OCI-LY7 (cell line): ENCODE measurements at places on chromosomes 1 and 21.

DNA sequence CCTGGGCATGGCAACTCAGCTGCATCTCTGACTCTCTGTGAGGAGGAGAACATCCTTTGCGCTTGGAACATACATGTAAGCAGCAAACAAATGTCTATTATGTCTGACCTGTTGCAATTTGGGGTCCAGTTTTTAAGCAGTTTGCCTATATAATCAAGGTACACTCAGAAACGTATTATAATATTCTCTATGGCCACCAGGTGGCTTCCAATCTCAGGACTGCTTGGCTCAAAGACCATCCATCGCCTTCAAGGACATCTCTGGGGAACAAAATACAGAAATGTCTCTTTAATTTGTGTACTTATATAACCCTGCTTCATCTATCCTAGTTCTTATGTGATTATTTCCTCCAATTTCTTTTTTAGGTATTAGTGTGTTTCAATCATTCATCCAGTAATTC lies 227.2 kb downstream of the OLFM3 start:
- peak; percentile 36 for DNase-seq

DNA sequence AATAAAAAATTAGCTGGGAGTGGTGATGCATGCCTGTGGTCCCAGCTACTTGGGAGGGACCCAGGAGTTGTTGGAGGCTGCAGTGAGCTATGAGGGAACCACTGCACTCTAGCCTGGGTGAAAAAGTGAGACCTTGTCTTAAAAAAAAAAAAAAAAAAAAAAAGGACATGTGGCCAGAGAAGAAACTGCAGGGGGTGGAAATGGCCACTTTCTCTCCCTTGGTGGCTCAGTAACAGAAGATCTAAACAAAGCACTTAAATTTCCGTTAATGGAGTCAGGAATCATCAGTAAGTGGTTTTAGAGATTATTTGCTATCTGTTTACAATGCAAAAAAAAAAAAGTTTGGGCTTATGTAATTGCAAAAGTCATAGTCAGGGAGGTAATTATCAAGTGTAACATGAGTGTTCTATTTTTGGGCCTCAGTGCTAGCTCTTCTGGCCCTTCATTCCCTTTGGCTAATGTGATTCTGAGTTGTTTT lies 19.3 kb upstream of the OPRD1 start:
- DNase-seq: no peak

GRCh38 chr1:242225767-242226573 lies 227.1 kb upstream of the MAP1LC3C start:
- no peak for DNase-seq

DNA sequence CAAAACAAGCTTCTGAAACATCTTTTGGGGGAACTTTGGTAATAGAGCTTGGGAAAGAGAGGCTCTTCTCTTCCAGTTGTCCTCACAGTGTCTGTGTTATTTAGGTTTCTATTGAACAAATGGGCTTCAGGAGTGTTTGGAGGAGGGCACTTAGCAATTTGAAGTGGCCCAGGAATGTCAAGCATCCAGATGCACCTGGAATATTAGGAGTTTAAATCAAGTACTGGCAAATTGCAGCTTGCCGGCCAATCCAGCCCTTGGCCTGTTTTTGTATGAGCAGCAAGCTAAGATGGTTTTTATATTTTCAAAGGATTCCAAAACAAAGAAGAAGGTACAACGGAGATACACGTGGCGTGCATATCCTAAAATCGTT lies 94.7 kb downstream of the CCDC185 start:
- no peak for DNase-seq

- DNase-seq: no peak
Observed at GRCh38 chr1:8728464-8728863, 89.0 kb downstream of the RERE start.

GRCh38 chr1:156262461-156263287 lies 14.8 kb upstream of the PAQR6 start:
- DNase-seq: no peak

DNA sequence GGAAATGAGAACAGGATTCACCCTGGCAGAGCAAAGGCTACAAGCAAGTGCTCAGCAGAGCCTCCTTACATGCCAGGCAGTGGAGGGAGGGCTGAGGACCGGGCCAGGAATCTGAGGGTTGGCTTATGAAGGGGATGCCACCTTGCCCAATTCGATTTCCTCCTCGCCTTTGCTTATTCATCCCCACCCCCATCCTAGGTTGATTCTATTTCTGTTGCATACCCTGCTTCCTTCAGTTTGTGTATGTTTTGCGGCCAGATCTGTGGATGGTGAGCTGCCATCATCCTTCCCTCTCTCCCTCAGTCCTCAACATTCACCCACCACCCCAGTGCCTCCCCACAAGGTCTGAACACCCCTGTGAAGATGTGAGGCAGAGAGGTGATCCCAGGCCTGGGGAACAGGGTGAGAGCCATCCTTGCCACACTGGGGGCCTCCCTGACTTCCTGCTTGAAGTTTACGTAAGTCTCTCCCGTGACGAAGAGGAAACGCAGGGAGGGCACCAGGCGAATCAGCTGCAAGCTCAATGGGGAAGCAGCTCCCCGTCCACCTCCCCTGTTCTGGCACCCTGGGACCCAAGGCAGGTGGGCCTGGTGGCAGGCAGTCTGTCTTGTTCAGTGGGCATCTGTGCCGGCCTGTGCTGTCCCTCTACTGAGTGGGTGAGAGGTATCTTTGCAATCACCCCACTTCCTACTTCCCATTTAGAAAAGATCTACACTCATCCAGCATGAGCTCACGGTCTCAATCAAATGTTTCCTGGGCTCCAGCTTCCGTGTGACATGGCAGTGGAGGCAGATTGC lies 50.6 kb upstream of the CNTN2 start:
- DNase-seq: no peak

DNA sequence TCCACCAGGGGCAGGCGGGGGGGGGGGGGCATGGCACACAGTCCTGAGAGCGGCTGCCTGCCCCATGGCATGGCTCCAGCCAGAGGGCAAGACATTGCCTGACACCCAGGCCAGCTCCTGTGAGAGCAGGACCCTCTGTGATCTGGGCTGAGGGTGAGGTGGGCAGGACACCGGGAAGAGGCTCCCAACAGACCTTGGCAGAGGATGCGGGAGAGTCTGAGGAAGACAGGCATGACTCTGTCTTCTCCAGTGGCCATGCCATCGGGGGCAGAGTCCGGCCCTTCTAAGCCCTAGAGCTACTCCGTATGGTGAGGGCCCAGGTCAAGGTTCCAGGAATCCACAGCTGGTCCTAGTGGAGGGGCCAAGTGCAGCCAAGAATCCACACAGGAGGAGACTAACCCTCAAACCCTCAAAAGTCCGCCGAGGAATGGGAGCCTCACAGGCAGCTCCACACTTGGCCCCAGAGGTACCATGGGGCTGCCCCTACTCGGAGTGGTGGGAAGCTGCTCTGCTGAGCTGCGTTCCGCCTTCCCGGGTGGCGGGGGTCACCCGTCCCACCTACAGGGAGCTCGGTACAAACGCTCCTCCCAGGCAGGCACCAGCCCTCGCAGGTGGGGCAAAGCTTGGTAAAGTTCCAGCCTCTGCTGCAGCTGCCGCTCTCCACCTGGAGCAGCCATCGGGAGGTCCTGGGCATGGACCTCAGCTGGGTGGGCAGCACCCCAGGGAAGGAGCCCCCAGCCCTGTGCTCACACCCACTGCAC lies 6.5 kb downstream of the ACTRT2 start:
- no peak for DNase-seq

- no peak for DNase-seq
Observed at GRCh38 chr21:21712748-21713520, 714.7 kb downstream of the NCAM2 start.

DNA sequence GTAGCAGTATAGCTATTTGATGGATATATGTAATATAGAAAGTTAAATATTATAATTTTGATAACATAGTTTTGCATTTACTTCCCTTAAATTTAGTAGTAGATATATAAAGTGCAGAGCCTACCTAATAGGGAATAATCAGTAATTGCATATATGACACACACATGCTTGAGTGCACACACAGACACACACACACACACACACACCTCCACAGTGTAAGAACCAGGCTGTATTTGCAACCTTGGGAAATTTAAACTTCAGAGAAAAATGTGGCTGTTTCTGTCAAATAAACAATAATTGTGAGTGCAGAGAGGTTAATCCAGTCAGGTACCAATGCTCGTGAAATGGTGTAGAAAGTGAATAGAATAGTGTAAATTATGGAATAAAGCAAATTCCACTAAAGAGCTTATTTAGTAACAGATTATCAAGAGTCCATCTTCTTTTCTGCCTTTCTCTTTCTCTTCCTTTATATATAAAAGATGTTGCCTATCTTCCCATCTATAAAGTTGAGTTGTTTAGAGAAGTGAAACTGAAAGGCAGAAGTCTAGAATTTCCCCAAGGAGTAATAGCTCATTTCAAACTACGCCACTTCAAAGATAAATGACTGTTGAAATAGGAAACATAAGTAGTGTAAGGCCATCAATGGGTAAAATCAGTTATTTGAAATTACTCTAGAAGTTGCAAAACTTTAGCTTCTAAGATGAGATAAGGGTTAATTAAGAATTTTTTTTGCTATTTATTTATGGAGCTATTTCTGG lies 273.7 kb downstream of the SRGAP2C start:
- peak; percentile 94 for DNase-seq

GRCh38 chr1:244041466-244042120 lies 9.5 kb upstream of the ZBTB18 start:
- no peak for DNase-seq

DNA sequence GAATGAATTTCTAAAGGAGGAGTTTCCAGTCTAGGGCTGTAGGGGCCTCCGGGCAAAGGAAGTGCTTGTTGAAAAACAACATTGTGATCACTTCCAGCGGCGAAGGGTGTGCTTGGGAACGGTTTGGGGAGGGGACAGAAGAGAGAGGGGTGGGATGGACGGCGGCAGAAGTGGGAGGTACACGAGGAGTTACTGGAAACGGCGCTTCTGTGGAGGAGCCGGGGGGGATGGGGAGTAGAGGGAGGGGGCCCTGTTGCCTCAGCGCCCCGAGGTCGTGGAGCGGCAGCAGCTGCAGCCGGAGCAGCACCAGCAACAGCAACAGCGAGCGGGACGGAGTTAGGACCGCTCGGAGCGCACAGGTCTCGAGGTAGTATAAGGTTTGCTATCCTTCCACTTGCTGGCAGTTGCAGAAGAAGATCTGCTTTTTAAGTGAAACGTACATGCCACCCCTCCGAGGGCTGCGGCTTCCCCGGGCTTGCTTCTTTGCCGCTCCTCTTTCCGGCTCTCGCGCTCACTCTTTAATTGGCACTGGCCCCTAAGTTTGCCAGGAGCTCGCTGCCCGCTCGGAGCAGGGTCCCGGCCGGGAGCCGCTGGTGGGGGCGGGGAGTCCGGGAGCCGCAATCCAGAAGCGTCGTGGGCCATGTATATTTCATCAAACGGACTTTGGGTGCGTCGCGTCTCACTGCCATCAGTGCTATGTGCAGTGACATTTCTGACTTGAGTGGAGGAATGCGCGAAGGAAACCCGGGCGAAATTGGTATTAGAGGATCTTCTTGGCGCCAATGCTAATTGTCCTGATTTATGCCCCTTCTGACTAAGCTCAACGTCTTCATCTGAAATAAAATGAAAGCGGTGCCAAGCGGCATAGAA lies 771 bp upstream of the NTNG1 start:
- peak; percentile 68 for DNase-seq

DNA sequence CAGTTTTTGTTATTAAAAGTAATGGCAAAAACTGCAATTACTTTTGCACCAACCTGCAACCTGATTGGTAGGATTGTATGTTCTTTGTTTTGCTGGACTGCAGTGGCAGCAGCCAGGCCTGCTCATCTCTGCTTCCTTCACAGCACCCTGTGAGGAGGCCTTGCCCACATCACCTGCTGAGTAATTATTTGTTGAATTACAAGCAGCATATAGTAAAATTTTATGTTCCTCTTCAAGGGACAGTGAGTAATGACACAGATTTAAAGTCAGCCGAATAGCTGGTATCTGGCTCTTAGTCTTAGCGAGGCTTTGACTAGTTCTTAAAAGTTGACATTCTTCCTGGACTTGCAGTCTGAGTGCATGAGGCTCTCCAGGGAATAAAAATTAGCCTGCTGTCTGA lies 435.1 kb downstream of the PRDM2 start:
- DNase-seq: no peak

DNA sequence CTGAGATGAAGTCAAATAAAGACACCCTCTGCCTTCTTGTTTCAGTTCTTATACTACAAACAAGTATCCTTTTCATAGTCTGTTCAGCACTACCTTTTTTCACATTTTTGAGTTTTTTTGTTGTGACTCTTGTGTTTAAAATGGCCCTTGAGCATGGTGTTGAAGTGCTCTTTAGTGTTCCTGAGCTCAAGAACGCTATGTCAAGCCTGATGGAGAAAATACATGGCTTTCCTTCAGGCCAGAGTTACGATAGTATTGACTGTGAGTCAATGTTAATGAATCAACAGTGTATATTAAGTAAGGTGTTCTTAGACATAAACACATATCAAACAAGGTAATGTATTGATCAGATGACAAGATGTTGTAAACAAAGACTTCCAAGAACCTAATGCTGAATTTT lies 12.7 kb downstream of the RNPC3 start:
- DNase-seq: no peak

DNA sequence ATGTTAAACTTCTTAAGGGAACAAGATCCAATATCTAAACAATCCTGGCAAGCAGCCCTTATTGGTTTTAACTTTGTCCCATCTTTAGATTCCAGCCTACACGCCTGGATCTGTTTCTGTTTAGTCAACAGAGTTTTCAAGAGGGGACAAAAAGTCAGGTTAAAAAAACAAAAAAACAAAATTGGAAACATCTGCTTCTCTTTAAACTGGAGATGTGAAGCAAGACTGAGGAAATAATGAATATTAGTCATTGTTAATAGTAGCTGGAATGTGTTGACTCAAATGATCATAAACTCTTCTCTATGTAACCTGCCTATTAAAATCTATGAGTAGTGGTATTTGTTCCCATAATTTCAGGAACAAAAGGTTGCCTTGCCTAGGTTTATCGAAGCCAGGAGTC lies 55.0 kb downstream of the NID1 start:
- DNase-seq: no peak

DNA sequence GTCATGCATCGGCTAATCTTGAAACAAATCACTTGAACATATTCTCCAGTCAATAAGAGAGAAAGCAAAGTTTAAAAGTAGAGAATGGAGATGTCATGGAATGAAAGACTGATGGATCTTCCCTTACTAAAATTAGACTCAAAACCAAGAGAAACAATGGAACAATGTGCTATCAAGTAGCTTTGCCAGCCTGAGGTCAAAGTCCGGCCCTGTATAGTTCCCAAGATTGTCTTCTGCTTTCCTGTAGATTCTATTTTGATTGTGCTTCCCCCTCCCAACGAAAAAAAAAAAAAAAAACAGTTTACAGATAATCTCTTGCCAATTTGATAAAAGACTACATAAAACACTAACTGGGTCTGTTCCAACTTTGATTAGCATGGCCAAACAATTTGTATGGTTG lies 40.8 kb upstream of the KIRREL1 start:
- no peak for DNase-seq

DNA sequence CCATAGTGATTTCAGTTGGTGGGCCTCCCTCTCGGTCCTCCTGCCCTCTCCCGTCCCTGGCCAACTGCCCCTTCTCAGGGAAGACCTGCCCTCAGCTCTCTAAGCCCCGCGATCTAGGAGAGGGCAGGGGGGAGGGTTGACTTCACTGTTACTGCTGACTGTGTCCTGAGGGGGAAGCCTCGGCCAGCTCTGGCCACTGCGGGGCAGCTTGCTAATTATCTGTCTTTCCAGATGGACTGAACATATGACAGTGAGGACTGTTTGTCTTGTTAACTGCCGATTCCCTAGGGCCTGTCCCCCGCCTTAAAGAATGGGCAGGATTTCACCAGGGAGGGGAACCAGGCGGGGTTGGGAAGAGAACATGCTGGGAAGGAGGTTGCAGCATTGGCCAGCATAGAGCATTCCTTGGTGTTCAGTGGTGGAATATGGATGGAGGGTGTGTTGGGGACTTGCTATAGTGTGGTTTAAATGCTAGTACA lies 22.9 kb downstream of the NIPAL3 start:
- DNase-seq: no peak

- peak; percentile 64 for DNase-seq
Observed at GRCh38 chr1:231866392-231867331, 240.1 kb downstream of the DISC1 start.
